ENCODE measurements at places on chromosomes 7 and 10.

DNA sequence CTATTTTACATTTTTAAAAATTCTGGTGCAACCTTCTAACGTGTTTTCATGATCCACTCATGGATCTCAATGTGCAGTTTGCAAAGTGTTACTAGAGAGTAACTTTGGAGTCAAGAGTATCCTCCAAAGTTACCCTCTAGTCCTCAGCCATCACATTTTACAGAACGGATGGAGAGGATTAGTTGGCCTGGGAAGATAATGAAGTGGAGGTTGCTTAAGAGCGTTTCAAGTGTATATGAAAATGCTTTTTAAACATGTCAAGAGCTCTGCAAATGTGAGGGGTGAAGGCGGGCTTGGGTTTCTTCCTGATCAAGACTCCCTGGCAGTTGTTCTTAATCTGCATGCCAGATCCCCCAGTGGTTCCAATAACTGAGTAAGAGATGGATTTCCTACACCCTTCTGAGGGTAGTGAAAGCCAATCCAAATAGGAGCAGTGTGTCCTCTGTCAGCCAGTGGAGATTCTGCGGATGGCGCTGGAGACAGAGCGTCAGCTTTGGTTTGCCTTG, 299.4 kb upstream of the NPVF start:
- DNase-seq, result no peak

- no peak for DNase-seq
These were observed 79.9 kb downstream of the HIP1 start for GRCh38 chr7:75658802-75659201.

- no peak for DNase-seq
These were observed 20.0 kb downstream of the XPNPEP1 start for GRCh38 chr10:109902992-109903947.

GRCh38 chr10:127940866-127941640, 34.1 kb downstream of the PTPRE start:
- DNase-seq, result no peak

Data from right renal pelvis (tissue), 4 donors.